ENCODE measurements at places on chromosomes 7 and 10. TPM values are rescaled to one million over a fixed set of nuclear protein-coding genes. Genes with fewer than 3 reads are reported as not detected.

Gene SH2D4B
- not detected for total RNA-seq

Gene KIAA1549
- total RNA-seq = 2.5 TPM

Gene DENND2A
- 67.3 TPM for total RNA-seq

Gene PLCE1
- 17.7 TPM for total RNA-seq

Gene ADIRF
- 84.5 TPM for total RNA-seq

Gene SLC29A3
- 4.0 TPM for total RNA-seq

Gene MMD2
- not detected for total RNA-seq

Gene SCIN
- 0.32 TPM for total RNA-seq

Gene ATAD1
- total RNA-seq = 33.6 TPM

Gene HABP2
- total RNA-seq = not detected

Gene COPS6
- total RNA-seq = 59.9 TPM

Gene PPP3CB
- 71.4 TPM for total RNA-seq

Gene RPEL1
- total RNA-seq = 0.17 TPM

Gene CALHM1
- total RNA-seq = not detected

Gene GNGT1
- total RNA-seq = not detected

- DNase-seq = peak; percentile 75
Measured at GRCh38 chr10:113175756-113176651, 226.0 kb downstream of the TCF7L2 start.

GRCh38 chr7:25849500-25850184 is 302.4 kb upstream of the NFE2L3 start:
- no peak for DNase-seq

GRCh38 chr7:148723846-148724245 is 25.1 kb downstream of the CUL1 start:
- no peak for DNase-seq

- DNase-seq = no peak
Measured at GRCh38 chr7:137305901-137306621, 37.5 kb downstream of the PTN start.

DNA sequence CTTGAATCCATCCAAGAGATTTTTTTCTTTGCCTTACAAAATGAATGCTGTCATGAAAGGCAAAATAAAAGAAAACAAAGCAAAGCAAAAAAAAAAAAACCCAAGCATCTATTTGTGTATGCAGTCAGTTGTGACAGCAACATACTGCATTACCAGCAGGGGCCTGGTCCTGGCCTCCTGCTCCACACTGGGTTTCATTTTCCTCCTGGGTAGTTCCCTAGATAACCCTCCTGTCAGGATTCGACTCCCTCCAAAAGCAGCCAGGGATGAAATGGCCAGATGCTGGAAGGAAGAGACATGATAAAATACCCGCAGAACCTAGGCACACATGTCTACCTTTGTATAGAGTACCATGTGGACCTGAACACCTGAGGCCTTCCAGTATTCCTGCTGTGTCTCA is 148.6 kb downstream of the NRCAM start:
- no peak for DNase-seq

DNA sequence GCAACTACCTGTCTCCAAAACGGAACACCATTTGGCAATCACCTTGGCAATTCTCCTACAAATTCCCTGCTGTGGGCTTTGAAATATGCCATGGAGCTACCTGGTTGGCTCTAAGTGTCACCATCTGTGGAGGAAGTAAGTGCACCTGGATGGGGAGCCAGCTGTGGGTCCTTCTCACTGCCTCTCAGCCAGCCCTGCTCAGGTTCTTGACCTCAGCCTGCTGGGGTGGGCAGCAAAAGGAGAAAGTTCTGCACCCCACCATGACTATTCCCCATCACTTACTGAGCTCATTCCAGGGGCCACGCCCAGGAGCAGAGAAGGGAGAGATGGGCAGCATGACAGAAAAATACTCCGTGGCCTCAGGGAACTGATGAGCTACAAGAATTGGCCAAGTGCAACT is 158.7 kb downstream of the TNS3 start:
- no peak for DNase-seq

DNA sequence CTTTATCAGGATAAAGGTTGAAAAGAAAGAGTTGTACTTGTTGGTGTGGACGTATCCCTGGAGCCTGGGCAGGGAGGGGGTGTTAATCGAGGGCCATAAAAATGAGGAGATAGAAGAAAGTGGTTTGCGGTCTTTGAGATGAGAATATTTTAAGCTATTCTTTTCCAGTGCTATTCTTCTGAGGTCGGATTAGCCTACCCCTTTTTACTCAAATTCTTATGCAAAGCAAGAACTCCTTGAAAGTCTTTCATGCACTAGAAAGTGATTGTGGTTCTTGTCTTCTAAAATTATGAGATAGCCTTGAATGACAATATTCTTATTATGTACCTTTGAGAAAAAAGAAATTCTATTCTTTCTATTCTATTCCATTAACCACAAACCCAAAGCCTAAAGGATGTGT is 201.3 kb upstream of the SEMA3C start:
- no peak for DNase-seq

- DNase-seq = no peak
Measured at GRCh38 chr7:147033641-147034040, 917.0 kb downstream of the CNTNAP2 start.

DNA sequence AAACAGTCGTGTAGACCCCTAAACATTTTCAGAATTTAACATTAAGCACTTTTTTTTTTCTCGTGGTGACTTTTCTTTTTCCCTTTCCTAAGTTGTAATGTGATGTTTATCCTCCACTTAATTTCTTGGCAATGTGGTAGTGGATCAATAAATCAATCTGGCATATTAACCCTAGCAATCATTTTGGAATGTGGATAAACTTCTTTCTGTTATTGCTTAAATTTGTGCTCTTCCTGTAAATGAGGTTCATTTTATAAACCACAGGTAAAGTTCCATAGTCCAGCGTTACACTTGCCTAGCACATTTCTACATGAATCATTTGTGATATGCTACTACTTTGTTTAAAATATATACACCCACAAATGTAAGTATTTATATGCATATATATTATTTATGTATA is 247.4 kb upstream of the ETV1 start:
- DNase-seq = no peak

DNA sequence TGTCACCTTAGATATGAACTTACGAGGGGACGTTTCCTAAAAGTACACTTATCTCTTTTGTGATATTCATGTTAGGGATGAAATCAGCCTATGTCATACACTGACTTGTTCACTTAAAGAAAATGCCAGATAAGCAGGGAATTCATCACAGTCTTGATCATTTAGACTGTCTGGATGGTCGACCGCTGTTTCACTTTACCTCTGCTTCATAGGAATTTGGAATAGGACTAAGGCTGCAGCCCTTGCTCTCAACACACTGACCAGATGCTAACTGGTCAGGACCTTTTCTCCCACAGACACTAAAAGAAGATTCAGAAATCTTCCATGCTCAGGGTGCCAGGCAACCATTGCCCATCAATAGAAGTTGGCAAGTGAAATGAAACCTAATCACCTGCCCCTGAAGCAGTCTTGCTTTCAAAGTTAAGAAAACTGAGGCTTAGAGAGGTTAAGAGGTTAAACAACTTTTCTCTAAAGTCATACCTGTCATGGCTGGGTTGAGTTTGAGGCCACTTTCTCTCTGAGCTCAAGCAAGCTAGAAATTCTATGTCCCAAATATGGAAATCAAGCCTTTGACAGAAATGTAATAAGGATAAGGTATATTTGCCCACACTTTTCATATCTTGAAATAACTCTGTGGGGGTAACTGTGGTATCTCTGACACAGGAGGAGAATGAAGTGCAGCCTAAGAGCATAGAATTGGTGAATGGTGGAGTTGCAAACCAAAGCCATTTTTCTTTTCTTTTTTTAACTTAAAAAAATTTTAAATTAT is 77.1 kb downstream of the MAP3K8 start:
- no peak for DNase-seq

DNA sequence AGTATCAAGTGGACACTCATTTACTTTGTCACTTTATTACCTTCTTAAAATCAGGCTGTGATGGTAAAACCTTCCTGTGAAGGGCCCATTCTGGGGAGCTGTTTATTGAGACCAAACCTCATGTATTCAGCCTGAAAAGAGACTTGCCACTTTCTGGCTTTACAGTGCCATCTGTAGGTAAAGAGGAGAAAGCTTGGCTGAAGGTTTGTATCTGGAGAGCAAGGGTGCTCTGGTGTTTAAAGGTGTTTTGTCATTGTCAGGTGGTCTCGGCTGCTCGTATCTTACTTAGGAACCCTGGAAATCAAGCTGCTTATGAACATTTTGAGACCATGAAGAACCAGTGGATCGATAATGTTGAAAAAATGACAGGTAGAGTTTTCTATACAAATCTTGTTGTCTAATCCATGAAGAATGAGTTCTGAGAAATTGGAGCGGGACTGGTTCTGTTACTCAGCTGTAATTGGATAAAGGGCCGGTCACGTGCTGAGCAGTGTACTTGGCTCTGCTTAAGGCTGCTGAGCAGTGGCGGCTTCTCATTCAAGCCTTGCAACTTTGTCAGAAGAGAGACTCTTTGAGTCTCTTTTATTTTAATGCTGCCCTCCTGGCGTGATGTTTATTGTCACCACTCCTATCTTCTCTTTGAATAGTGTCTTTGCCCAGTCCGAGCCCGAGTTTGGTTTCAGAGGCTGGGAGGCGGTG is 46.9 kb downstream of the AP3M1 start:
- DNase-seq = no peak

DNA sequence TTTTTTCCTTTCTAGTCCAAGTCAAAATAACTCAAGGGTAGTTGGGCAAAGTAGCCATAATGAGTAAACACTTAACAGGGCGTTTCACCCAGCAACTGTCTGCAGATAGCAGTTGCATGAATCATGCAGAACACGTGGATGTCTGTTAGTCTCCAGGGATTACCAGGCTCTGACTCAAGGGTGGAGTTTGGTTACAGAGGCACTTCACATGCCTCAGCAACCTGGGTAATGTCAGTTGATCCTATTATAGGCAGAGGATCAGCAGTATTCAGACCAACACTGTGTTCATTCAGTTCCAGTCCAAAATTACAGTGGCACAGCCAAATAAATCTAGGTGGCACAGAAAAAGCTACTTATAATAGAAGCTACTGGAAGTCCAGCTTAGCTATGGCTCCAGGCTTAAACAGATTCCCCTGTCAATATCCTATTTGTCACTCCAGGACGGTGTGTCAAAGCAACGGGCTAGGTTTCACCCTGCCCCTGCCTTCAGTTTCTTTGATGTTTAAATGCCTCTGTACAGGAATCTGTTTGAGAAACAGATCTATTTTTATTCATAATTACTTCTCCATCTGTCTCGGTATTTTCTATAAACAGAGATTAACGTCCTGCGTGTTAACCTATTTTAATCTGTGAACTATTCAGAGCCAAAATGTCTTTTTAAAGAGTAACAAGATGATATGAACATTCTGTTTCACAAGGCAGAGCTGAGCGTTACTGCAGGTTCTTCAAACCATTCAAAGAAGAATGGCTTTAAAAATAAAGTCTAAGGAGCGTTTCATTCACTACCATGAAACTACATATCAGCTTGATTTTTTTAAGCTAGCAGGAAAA is 162.6 kb upstream of the AKR1E2 start:
- no peak for DNase-seq

DNA sequence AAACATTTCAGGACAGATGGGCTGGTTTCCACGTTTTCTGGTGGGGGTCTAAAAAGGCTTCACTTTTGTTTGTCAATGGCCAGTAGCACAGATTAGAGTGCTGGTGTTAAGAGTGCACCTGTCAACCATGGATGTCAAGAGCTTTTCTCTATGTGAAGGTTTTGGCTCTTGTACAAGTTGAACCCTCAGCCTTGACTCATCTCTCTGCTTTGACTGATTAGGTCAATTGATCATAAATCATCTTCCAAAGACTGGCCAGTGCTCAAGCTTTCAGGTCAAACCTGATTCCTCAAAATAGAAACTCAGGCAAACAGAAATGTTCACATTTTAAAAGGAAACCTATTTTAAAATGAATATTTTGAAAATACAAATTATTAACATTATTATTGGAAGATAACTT is 59.6 kb upstream of the SP4 start:
- DNase-seq = no peak

- no peak for DNase-seq
Measured at GRCh38 chr10:92799568-92799967, 48.8 kb upstream of the EXOC6 start.

DNA sequence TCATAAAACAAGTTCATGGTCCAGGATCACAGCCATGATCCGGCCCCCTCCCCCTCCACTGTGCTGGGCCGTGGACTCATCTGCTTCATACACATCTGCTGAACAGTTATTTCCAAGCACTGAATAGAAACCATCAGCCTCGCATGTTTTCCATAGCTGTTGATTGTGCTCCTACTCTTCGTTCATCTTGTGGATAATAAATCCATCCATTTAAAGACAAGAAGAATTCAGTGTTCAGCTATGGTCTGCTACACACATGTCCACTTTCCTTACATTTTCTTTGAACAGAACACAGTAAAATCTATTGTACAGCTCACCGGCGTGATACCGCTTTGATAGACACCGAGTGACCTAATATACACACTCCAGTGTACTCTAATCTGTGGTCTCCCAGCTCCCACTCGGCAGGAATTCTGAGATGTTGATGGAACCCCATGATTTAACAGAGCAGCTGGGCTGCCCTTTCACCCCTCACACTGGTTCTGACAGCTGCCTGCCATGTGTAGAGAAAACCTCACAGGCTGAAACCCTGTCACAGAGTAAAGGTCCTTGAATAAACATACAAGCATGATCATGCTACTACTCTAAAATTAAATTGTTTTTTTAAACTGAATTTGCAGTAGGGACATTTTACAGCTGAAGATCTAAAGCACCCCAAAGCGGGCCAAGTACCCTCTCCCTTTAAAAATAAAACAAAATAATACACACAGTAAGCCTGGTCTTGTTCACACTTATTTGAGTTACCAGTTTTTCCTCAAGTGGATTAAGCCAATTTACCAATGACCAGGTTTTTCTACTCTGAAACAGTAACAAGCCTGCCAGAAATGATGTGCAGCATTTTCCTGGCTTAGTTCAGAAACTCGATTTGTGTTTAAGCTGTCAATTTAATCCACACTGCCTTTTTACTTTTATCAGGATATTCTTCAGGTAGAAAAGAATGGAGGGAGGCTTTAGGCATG is 95.1 kb upstream of the FZD1 start:
- no peak for DNase-seq

- no peak for DNase-seq
Measured at GRCh38 chr7:39700165-39700564, 76.8 kb downstream of the RALA start.

DNA sequence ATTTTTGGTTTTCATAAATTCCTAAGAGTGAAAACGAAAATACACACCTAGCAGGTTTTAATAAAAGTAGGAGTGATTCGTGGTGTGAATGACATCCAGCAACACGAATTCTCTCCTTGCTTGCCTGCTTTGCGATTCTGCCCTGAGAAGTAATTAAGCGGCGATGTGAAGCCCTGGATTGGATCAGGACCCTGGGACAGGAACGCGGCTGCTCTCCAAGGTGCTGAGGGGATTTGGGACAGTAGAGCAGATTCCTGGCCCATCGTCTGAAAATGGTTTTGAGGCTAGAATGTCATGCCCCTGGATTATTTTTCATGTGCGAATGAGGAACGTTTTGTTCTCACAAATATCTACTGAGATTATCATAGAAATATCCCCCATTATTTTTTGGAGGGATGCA is 7.8 kb downstream of the NPS start:
- peak; percentile 60 for DNase-seq

GRCh38 chr7:83934118-83934734 is 260.4 kb downstream of the SEMA3A start:
- no peak for DNase-seq

GRCh38 chr10:7188456-7189050 is 222.3 kb downstream of the SFMBT2 start:
- no peak for DNase-seq

GRCh38 chr7:84412161-84412969 is 217.8 kb upstream of the SEMA3A start:
- DNase-seq = no peak

GRCh38 chr10:112858986-112859651 is 90.9 kb upstream of the TCF7L2 start:
- no peak for DNase-seq

- no peak for DNase-seq
Measured at GRCh38 chr7:52450816-52451215, 584.6 kb upstream of the POM121L12 start.

Data from esophagus muscularis mucosa (tissue), 4 donors.